ENCODE measurements at places on chromosomes 2 and 18.

- DNase-seq, result no peak
These were observed 221.5 kb upstream of the SLC35G4 start for GRCh38 chr18:11387880-11388279.

DNA sequence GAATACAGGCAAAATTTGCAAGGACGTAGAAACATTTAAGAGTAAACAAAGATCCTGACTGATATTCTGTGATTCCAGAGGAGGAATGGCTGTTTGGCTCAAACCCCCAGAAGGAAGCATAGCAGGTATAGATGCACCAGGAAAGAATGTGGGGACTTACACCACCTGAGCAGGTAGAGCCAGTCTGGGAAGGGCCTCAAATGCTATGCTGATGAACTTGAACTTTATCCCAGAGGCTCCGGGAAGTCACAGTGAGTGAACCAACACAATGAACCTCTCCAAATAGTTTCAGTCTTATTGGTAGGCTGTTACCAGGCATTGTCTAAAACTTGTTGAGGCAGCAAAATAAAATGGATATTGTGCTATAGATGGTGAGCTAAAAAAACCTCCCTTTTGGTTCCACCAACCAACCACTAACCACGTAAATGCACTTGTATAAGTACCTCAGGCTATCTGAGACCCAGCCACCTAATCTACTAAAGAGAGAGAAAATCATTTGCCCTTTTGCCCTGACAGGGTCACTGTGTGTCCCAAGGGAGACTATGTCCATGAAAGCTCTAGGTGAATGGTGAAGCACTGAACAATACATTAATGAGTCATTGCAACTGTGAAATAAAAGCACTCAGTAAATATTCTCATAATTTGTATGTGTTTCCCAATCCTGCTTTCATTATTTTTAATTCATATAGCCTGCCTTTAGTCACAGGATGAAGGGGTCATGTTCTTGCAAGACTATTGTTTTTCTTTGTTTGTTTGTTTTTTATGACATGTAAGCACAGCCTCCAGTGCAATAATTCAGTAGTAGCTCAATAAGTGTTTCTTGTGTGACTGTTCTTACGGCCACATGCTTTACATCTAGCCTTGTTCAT is 911.6 kb downstream of the EPHA4 start:
- no peak for DNase-seq

GRCh38 chr2:75646090-75646582 is 447 bp upstream of the MRPL19 start:
- DNase-seq, result no peak

DNA sequence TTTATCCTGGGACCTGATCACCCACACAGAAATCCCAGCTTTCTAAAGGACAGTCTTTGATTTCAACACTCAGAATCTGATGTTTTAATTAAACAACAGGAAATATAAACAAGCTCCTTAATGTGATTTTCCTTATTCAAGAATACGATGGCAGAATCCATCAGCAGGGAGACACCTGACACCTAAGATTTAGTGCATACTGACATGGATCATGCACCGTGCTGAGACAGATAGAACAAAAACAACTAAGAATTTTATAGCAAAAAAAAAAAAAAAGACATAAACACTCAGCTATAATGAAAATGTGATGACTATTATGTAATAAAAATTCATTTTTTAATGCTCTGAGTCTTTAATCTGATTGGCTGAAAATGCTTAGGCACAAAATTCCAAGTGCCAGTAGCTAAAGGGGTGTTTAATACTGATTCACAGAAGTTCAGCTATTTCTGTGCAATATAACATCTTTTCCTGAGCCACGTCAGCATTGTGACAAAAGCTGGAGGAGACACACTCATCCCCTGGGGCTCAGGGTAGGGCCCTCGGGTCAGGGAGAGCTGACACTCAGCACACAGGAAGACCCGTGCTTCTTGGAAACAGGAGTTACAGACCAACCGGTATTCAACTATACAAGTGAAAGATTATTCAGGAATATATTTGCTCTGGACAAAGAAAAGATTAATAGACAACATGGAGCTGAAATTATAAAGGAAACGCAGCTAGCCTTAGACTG is 247.4 kb downstream of the FBXO15 start:
- no peak for DNase-seq

GRCh38 chr2:158120664-158121641 is 19.3 kb downstream of the UPP2 start:
- no peak for DNase-seq

DNA sequence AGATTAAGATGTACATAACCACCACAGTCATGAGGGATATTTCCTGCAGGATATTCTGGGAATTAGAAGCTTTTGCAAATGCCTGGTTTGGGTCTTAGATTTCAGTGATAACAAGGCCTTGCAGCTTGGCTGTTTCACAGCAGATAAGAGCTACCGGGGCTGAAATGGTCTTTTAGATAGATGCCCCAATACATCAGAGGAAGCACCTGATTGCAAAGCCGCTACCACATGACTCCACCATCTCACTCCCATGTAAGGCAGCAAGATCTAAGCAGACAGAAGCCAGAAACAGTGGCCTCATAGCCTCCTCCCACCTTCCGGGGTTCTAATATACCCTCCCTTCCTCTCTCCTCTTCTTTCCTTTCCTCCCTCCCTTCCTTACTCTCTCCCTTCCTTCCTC is 31.1 kb upstream of the EPG5 start:
- DNase-seq, result no peak

- no peak for DNase-seq
These were observed 37.7 kb upstream of the GPR155 start for GRCh38 chr2:174524527-174524926.

GRCh38 chr2:180411661-180412060 is 404.6 kb upstream of the CWC22 start:
- DNase-seq, result no peak

DNA sequence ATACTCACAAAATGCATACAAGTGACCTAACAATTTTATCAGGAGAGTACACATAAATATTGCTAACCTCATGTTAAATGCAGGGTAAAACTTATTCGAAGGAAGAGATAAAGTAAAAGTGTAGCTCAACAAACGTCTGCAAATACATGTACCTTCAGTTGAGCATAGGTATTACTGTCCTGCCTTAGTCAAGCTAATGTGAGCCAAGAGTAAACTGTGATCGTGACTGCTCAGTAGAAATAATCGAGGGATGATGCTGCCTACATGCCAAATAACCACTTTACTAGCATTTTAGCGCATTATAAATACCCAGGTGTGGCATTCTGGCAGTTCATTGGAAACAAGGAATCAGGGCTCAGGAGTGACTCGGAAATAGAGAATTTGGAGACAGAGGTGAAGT is 779.5 kb downstream of the SOCS6 start:
- DNase-seq, result no peak

DNA sequence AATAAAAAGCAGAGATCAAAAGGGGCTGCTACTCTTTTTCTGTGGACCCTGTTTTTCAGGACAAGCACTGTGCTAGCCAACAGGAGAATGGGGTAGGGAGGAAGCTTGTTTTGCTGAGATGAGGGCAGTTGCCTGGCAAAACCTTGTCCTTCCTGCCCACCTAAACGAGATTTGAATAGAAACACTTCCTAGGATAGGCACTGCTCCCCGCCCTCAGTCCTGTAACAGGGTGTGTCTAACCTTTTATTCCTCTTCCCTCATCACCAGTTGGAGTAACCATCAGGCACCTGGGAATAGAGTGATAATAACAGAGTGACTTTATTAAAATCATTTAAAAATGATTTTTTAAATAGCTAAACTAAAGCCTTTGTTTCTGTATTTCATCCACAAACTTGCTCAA is 368.8 kb downstream of the LNPK start:
- no peak for DNase-seq

GRCh38 chr18:40326985-40327384 is 1628.0 kb upstream of the PIK3C3 start:
- DNase-seq, result no peak
